Inflammatory macrophage treated with lipopolysaccharide for 4 hours (primary cell): ENCODE measurements at places on chromosomes 3 and 15.

DNA sequence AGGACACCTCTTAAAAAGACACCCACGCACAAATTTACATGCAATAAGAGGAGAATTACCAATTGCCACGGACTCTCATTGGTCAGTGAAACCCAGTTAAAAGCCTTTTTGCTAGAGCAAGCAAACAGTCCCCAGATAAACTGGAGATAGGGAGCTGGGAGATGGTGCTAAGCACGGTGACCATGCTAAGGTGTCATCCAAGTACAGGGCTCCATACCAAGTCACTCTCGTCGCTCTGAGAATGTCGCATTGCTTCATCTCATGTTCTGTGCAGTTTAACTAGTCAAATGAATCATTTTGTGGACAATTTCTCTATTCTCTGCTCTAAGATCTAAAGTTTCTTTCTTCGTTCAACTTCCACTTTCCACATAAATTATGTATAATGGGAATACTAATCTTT, 581.9 kb downstream of the AGBL1 start:
- DNase-seq: no peak

DNA sequence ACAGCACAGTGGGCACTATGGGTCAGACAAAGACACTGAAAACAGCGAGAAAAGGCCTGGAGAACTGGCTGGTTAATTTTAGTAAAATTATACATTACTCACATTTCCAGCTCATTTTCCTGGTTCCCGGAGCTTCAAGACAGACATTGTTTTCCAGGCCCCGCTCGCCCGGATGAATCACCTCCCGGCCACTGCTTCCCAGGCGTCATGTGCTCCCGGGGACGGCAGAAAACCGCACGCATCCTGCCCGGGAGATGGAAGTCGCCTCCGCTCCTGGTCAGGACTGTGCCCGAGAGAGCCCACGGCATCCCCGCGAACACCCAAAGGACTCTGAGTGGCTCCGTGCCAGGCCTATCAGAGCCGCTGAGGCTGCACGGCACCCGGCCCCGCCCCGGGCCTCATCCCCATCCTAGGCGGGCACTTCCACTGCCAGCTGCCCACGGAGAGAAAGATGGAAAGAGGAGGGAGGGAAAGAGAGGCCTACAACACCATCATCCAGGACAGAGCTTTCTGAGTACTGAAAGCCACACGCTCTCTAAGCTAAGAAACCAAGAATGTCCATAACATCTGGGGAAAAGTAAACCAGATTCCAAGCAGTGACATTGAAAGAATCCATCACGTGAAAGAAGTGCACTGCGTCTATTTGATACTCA, 75.1 kb downstream of the VGLL4 start:
- no peak for DNase-seq

DNA sequence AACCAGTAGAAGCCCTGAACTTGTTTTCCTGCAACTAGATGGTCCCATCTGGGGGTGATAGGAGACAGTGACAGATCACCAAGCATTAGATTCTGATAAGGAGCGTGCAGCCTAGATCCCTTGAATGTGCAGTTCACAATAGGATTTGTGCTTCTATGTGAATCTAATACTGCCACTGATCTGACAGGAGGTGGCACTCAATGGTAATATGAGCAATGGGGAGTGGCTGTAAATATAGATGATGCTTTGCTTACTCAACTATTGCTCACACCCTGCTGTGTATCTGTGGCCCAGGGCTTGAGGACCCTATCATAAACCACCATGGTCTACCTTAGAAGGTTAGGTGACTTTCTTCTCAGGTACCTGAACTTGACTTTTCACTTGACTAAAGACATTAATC, 417.1 kb upstream of the ARHGEF26 start:
- no peak for DNase-seq

- no peak for DNase-seq
These were observed 8.3 kb downstream of the SETMAR start for GRCh38 chr3:4311496-4311895.

GRCh38 chr15:38068626-38069391, 134.4 kb downstream of the TMCO5A start:
- DNase-seq: peak; percentile 96

DNA sequence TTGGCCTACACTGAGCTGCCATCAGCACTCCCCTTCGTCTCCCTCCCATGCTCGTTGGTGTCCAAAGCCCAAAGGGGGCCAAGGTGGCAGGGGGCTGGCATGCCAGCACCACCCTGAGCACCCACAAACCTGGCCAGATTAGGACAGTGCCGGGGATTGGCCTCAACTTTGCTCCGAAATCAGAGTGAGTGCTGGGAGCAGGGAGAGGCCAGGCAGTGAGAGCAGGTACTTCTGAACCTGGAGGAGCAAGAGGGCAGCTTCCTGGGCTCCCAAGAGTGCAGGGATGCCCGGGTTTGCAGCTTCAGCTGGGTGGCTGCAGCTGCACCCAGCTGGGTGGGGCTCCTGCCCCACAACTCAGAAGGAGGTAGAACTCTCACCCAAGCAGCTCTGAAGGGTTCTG, 563.0 kb downstream of the SI start:
- DNase-seq: no peak

DNA sequence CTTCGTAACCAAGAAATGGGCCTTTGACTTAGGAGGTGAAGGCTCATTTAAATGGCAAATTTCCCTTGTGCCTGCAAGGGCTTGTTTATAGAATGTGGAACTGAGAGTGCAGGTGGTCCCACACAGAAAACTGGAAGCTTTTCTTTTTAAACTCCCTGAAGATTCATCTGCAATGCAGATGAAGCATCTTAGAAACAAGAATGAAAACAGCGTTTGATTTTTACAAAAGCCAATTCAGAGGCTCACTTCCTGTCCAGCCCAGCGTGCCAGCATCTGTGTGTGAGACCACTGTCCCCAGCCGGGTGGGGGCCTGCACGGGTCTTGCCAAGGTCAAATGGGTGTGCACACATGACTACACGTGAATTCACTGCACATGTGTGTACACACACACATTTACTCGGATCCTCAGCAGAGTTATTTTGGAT, 94.7 kb downstream of the LINGO1 start:
- DNase-seq: no peak

GRCh38 chr3:185028121-185028520, 124.7 kb downstream of the C3orf70 start:
- DNase-seq: no peak

GRCh38 chr3:178169421-178169820, 366.8 kb upstream of the KCNMB2 start:
- DNase-seq: no peak

- DNase-seq: no peak
These were observed 102.5 kb downstream of the IQSEC1 start for GRCh38 chr3:12970684-12971083.
